Esophagus squamous epithelium (tissue), 5 donors: ENCODE measurements at places on chromosomes 13 and 19.

- DNase-seq = no peak
Observed at GRCh38 chr13:43924549-43925245, 45.0 kb downstream of the LACC1 start.

GRCh38 chr19:566403-566802, 6.0 kb upstream of the BSG start:
- no peak for DNase-seq

GRCh38 chr13:49571299-49572240, 13.8 kb downstream of the RCBTB1 start:
- no peak for DNase-seq

GRCh38 chr19:45575216-45575615, 9.4 kb downstream of the OPA3 start:
- no peak for DNase-seq

GRCh38 chr19:8924283-8924682, 85.9 kb downstream of the MUC16 start:
- DNase-seq = no peak

DNA sequence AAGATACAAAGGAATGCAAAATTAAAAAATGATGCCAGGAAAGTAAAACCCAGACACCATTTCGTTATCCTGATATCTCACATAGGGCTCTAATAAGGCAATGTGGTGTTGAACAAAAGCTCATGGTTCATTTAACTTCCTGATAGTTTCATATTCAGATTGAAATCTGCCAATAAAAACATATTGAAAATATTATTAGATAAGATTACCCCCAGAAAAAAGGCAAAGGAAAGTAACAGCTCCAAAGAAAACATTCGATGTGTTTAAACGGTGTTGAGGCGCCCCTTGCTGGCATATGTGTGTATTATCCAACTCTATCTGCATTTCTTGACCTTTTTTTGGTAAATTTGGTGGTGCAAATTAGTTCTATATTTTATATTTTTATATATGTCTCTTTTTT, 75.9 kb downstream of the ESD start:
- no peak for DNase-seq

- no peak for DNase-seq
Observed at GRCh38 chr13:100273552-100273951, 184.7 kb downstream of the PCCA start.

DNA sequence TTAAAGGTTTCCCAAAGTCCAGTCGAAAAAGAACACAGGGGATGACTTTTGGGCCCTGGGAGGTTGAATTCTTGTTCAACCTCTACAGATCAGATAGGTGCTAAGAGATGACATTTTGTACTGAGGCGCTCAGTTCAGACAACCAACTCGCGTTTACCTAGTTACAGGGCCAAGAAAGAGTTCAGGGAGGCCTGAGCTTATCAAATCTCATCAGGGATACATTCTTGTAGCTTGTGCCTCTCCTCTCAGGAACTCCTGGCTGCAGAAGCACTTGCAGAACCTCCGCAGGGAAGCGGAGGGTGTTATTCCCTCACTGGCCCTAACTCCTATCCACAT, 825 bp downstream of the ZNF776 start:
- DNase-seq = no peak

- no peak for DNase-seq
Observed at GRCh38 chr13:29956853-29957252, 106.4 kb upstream of the UBL3 start.

- no peak for DNase-seq
Observed at GRCh38 chr19:43623889-43624670, 4.7 kb upstream of the ZNF428 start.

DNA sequence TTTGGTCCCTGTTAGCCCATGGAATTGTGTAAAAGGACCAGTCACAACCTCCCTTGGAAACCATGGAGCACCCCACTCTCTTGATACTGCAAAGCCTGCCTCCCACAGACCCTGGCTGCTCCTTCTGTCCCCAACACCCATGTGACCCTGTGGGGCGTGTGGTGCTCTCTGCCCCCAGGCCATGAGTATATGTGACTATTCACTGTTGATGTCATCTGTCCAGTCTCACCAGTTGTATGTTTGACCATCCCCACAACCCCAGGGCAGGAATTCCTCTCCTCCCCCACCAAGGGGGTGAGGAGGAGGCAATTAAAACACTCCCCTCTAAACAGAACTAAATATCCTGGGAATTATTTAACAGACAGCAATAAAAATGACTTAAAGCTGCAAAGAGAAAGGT, 35.2 kb downstream of the KCTD15 start:
- no peak for DNase-seq

DNA sequence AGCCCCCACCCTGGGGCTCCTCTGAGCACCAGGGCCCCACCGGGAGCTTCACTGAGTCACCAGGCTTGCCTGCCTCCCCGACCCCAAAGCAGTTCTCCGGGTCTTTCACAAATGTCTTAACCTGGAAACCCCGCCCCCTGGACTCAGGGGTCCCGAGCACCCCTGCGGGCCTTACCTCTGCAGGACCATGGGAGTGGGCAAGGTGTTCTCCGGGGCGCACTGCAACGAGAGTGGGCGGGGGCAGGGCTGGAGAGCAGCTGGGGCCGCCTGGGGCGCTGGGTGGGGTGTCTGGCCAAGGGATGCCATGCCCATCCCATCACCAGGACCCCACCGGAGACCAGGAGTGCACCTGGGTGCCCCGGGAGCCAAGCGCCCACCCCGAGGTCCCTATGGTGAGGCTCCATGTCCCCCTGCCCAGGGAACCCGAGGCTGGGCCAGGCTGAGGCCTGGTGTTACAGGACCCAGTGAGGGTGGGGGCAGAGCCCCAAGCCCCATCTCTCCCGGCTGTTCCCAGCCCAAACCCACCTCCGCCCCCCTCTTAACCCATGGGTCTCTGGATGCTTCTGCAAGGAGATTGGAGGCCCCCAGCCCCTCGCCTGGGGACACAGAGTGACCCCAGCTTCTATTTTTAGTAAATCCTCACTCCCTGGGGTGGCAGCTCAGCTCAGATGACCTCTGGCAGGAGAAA, 10.9 kb downstream of the MKNK2 start:
- DNase-seq = no peak

GRCh38 chr13:27709779-27710178, 82.5 kb upstream of the GSX1 start:
- DNase-seq = no peak

DNA sequence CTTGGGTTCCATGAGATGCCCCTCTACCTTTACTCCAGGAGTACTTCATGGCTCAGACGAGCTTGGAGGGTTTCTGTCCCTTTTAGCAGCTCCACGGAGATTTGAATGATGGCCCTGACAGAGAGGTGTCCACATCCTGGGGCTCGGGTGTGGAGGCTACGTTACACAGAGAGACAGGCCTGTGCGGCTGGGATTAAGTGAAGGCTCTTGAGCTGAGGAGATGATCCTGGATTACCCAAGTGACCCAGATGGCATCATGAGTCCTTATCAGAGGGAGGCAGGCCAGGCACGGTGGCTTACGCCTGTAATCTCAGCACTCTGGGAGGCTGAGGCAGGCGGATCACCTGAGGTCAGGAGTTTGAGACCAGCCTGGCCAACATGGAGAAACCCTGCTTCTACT, 12.4 kb downstream of the DPP9 start:
- no peak for DNase-seq

DNA sequence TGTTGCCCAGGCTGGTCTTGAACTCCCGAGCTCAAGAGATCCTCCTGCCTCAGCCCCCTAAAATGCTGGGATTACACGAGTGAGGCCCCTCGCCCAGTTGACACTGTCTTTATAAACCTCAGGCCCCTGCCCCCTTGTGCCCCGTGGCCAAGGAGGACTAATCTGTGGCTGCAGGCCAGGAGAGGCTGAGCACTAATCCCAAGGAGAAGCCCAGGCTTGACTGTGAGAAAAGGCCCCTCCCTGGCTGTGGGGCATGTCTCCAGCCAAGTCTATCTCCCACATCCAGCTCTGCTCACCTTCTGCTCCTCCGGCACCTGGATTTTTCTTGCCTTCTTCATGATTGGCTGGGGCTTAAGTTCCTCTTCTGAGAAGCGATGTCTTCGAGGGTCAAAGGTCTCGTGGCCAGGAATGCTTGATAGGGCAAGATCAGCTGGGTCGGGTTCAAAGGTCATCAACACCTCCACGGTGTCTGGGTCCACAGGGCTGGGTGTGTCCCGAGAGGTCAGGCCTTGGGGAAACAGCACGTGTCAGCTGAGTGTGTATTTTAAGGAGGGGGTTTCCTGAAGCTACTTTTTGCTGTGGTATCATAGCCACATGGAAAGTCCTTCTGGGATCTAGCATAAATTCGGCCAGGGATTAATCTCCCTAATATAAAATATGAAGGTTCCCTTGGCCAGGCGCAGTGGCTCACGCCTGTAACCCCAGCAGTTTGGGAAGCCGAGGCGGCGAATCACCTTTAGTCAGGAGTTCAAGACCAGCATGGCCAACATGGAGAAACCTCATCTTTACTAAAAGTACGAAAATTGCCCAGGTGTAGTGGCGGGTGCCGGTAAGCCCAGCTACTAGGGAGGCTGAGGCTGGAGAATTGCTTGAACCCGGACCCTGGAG, 3.8 kb downstream of the DBP start:
- DNase-seq = no peak

DNA sequence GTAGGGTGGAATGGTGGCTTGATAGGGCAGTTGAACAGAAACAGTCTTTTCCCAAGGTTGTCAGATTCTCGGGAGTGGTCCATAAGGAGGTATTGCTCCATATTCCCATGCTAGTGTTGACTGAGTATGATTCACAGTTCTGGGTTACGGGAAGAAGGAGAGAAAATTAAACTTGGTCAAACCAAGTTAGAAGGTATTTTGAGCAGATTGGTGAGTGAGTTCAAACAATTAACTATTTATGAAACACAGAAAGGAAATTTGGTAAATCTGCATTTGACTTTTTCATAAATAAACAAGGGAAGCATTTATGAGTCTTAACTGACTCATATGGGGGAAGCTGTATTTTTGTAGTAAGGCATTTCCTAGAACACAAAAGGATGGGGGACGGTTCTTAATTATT, 2419.4 kb downstream of the PCDH9 start:
- DNase-seq = no peak

GRCh38 chr13:79404985-79405384, 1.1 kb downstream of the RBM26 start:
- no peak for DNase-seq

DNA sequence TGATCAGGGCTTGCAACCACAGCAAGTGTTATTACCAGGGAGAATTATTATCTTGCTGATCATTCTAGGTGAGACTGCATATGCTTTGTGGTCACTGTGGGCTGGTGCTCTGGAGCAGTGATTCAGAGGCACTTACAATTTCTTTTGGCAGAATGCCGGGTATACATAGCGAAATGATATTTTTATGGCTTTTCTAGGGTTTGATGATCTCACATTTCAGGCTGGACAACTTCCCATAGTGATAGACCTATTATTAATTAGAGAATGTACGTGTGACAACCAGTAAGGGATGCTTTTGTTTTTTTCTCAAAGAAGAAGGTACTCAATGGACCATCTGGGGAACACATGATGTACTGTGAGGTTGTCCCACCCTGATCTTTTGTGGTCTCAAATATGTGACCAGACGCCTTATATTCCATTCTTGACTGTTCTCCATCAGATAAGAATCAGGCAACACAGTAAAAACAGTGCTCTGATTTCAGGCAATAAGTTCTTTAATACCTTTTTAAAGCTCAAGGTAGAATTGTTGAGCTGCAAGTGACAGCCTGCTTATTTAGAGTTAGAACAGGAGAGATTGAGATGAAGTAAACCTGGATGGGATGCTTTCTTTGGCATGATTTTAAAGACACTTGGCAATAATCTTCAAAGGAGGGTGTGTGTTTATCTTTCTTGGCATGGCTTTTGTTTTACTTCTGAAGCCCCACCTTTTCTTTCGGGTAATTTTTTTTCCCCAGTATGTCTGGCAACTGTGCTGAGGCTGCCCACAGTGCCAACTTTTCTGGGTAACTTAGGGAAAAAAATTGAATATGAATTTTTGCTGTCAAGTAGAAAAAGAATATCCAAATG, 27.4 kb upstream of the SCEL start:
- DNase-seq = no peak

DNA sequence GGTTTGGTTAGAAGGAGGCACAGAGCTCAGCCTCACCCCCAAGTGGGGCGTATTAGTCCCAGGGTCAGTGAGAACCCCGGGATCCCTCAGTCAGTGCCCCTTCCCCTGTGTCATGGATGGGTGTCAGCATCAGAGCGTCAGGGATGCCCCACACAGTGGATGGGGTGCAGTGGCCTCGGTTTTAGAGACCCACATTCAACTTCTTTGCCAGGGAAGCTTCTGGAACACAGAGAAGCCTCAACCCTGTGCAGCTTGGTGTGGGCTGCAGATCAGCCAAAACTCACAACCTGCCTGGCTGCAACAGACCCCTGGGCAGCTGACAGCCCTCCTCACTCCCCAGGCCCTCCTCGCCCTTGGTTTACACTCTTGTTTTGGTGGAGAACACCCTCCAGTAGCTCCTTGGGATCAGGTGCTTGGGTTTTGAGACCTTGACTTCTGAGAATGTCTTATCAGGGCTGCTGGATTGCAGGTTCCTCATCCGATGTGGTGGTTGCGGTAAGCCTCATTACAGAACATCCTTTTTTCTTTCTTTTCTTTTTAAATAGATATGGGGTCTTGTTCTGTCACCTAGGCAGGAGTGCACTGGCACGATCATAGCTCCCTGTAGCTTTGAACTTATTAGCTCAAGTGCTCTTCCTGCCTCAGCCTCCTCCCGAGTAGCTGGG, 11.0 kb downstream of the ZNF333 start:
- DNase-seq = no peak

- no peak for DNase-seq
Observed at GRCh38 chr19:16877581-16877980, 11.2 kb upstream of the F2RL3 start.

- DNase-seq = no peak
Observed at GRCh38 chr13:23477101-23477500, 43.6 kb upstream of the SACS start.

- DNase-seq = no peak
Observed at GRCh38 chr13:74966275-74966674, 515.7 kb downstream of the TBC1D4 start.

DNA sequence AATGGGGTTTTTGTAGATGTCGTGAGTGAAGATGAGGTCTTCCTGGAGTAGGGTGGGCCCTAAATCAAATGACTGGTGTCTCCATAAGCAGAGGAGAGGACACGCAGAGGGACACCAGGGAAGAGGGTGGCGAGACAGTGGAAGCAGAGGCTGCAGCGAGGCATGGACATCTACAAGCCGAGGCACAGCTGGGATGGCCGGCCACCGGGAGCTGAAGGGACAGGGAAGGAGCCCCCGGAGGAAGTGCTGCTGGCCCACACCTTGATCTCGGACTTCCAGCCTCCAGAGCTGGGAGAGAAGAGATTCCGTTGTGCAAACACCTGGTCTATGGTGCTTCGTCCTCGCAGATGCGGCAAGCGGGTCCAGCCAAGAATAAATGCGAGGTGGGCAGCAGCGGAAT, 84.5 kb downstream of the ANKRD10 start:
- DNase-seq = no peak

GRCh38 chr13:111909501-111909900, 157.4 kb upstream of the SOX1 start:
- DNase-seq = no peak

GRCh38 chr19:5677580-5677979, 2.7 kb downstream of the MICOS13 start:
- DNase-seq = no peak

DNA sequence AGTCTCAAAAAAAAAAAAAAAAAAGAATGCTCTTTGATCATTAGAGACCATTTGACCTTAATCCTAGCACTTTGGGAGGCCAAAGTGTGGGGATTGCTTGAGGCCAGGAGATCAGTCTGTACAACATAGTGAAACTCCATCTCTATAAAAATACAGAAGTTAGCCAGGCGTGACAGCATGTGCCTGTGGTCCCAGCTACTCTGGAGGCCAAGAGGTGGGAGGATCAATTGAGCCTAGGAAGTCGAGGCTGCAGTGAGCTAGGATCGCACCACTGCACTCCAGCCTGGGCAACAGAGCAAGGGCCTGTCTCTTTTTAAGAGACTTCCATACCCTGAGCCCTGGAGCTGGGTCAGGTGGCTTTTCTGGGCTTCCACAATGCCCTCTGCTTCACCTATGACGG, 11.5 kb upstream of the COLGALT1 start:
- no peak for DNase-seq
